ENCODE measurements at places on chromosomes 2 and 18. TPM values are rescaled to one million over a fixed set of nuclear protein-coding genes. Genes with fewer than 3 reads are reported as not detected.

DNA sequence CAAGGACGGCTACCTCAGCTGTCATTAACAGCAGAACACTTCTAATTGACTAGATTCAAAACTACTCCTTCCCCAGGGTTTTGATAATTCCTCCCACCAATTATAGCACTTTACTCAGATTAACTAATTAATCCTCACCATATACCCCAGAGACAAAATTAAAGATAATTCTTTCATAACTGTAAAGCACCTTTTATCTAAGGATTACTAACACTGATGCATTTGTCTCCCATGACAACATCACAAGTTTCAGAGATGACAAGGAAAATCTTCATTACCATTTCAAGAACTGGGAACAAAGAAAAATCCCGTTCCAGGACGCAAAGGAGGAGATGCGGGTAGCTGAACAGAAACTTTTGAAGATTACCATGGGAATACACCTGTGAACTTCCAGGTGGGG lies 129.4 kb upstream of the ITGA6 start:
- DNase-seq, result no peak

- DNase-seq, result no peak
Observed at GRCh38 chr2:64792995-64793639, 139.4 kb upstream of the SERTAD2 start.

DNA sequence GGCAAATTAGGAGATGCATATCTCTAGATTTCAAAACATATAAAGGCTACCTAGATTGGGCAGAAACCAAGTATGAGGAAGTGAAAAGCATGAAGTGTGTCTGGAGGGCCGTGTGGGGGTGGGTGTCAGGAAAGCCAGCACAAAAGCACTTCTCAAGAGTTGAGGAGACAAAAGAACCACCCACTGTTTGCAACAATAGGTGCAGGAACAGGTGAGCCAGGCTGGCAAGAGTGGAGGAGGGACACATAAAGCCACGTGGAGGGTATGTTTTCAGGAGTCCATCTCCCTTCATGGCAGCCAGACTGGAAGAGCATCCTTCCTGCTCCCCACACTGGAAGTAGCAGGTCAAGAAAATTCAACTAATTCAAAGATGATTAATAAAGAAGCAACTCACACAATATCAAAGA lies 96.4 kb downstream of the CERS6 start:
- DNase-seq, result no peak

DNA sequence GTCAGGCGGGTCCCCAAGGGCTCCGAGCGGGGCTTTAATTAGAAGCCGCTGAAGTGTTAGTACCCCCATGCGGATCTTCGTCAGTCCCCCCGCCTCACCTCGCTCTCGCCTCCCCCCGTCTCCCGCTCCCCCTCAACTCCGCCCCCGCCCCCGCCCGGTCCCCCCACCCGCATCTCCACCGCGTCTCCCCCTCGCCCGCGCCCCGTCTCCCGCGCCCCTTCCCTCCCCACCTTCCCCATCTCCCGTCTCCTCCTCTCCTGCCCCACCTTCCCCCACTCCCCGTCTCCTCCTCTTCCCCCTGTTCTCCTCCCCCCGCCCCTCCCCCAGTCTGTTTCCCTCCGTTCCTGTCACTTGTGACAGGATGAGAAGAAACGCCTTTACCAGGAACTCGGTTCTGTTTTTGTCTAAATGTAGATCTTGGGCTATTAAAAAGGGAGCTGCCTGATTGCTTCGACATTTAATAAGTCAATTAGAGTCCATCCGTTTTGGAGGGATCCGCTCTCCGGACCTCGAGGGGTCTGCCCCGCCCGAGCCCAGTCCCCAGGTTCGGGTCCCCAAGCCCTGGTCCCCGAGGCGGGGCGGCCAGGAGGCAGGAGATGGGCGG lies 969 bp upstream of the ALKAL2 start:
- DNase-seq, result no peak

- DNase-seq, result peak; percentile 8
Observed at GRCh38 chr18:5600378-5601071, 56.7 kb upstream of the EPB41L3 start.

DNA sequence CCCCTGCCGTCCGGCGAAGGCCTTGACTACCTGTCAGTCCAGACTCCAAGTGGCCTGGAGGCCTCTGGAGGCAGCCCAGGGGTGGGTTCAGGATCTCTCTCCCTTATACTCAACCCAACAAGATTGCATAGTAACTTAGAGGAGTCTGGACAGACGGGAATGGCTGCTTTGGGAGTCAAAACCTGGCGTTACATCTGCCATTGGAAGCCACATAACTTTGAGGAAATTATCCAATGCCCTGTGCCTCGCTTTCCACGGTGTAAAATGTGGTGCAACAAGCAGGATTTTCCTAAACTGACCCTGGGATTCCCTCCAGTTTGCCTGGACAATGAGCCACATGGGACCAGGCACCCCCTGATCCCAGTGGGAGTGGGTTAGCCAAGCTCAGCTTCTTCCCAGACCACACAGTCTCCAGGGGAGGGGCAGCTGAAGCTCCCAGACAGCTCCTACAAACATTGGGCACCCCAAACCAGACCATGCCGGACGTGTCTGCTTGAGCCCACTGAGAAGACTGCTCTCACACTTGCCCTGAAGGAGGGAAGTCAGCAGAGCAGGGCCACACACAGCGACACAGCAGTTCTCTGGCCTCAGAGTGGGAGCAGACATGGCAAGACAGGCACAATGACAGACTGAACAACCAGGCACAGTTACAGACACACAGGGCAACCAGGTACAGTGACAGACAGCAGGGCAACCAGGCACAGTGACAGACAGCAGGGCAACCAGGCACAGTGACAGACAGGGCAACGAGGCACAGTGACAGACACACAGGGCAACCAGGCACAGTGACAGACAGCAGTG lies 65.6 kb upstream of the RAB6C start:
- DNase-seq, result no peak

GRCh38 chr2:46164529-46165301 lies 132.5 kb upstream of the EPAS1 start:
- no peak for DNase-seq

DNA sequence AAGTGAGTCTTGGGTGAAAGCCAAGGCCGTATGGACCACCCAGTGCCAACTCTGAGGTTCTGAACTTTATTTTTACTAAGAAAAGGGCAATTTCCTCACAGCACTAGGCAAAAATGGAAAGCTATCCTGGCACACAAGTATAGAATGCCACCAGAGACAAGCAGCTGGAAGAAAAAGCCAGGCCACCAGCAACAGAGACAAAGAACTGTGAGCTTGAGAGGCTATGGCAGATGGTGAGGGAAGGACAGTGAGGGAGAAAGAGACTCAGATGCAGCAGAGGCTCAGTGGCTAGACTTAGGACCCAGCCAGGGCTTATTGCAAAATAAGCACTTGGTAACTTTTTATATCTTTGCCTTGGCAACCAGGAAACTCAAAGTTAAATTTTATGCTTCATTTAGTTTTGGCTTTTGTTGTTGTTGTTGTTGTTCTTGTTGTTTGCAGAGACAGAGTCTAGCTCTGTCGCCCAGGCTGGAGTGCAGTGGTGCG lies 78.0 kb upstream of the BZW1 start:
- no peak for DNase-seq

DNA sequence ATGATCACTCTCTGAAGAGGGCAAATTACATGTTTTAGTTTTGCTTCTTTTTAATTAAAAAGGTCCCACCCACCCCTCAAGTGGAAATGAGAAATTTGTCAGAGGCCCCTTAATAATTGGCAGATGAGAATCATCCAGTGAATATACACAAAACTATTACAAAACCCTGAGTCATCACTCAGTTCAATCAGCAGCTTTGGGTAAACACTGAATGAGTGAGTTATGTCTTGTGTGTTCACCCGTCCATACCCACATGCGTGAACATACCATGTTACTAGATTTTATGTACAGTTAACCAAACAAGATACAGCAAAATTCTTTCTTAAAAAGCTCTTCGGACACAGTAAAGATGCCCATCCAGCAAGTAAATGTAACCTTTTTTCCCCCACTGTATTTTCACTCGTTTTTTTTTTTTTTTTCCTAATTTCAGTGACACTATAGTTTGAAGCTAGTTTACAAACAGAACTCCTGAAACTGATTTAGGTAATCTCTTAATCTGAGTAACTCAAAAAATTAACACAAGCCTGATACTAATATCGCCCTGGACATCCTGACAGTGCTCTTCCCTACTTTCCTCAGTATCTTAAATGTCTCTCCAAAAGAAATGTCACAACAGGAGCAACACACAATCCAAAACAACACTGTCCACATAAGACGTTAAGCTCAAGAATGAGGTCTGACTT lies 1.4 kb downstream of the PSME4 start:
- DNase-seq, result peak; percentile 52

- DNase-seq, result no peak
Observed at GRCh38 chr18:70036771-70037347, 89.2 kb upstream of the CD226 start.

GRCh38 chr2:229927817-229928321 lies 5.6 kb downstream of the FBXO36 start:
- no peak for DNase-seq

DNA sequence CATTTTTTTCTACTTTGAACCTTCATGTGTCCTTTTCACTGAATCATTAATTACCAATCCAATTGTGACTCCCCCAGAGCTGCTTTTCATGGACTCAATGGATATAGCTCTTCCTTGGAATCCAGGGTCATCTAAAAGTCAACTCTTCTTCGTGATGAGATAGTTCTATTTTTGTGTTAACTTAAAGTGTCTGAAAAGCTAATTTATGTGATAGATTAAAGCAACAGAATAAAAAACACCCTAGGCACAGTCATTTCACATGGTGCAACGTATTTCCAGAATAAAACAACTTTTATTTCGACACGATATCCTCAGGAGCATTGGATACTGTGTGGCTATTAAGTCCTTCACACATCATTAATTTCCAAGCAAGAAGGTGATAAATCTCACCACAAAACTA lies 250.6 kb upstream of the SPHKAP start:
- peak; percentile 35 for DNase-seq

The KLHL41 gene
- not detected for total RNA-seq

The EGR4 gene
- not detected for total RNA-seq

The HDLBP gene
- total RNA-seq, result 267 TPM

The MYO3B gene
- total RNA-seq, result not detected

The UGT1A1 gene
- total RNA-seq, result 6.9 TPM

The ALLC gene
- total RNA-seq, result not detected
